CMK (cell line): ENCODE measurements at places on chromosomes 1 and 21.

- DNase-seq = no peak
These were observed 33.6 kb upstream of the DIP2A start for GRCh38 chr21:46425041-46425440.

- no peak for DNase-seq
These were observed 19.3 kb downstream of the PALMD start for GRCh38 chr1:99665212-99665611.

GRCh38 chr1:211711315-211711705 lies 35.9 kb upstream of the NEK2 start:
- no peak for DNase-seq

DNA sequence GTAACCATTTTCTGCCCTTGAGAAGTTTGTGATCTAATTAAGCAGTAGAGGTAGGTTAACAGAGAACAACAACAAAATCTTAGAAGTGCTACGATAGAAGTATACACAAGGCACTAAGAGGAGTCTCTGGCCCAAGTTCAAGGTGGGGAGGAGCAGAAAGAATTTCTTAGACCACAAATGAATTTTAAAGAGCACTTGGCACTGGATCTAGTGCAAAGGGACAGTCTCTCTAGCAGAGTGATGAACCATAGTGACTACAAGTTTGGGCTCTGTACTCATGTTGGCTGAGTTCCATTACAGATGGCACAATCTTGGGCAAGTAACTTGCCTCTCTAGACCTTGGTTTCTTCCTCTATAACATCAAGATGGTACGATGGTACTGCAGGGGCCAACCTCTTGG lies 33.3 kb upstream of the PIGC start:
- no peak for DNase-seq
